ENCODE measurements at places on chromosomes 1 and 21. TPM values are rescaled to one million over a fixed set of nuclear protein-coding genes. Genes with fewer than 3 reads are reported as not detected.

DNA sequence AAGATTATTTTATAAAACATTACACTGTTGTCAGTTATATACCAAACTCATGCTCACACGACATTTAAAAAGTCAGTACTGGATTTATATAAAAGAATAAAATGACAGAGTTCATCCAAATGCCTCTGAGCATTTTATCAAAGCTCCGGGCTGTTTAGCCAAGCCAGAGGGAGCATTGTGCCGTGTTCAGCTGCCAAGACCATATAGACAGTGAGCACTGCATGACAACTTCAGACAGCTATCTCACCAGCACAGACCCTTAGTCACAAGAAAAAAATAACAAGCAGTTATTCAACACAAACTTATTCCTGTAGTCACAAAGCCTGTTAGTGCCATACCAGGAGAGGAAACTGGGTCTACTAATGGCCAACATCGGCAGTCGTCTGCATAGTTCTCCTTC lies 88.0 kb upstream of the PBX1 start:
- H3K36me3 ChIP-seq: no peaks in the 10 kb centered on the region
- no peak for DNase-seq

DNA sequence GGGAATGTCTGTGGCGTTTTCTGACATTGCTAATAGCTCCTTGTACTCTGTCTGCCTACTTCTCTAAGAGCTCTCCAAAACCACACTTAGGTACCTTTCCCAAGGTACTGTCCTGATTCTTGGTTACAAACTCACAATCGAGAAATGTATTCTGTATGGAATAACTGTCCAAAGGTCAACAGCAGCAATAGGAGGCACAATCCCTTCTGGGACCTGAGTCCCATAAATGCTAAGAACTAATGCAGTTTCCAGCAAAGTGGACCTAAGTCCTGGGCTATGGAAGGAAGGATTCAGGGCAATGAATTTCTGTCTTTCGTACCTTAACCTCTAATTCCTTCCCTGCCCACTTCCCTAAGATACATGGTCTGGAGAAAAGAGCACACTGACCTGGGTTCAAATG lies 59.7 kb downstream of the DMAP1 start:
- peaks cover 4% of the 10 kb centered on the region for H3K4me1 ChIP-seq
- H3K4me3 ChIP-seq: no peak overlapping the region
- no peaks in the 10 kb centered on the region for H3K36me3 ChIP-seq
- no peaks in the 10 kb centered on the region for H3K27me3 ChIP-seq

- no peak overlapping the region for H3K4me3 ChIP-seq
- DNase-seq: no peak
- H3K27me3 ChIP-seq: no peaks in the 10 kb centered on the region
- H3K27ac ChIP-seq: no peak overlapping the region
- no peaks in the 10 kb centered on the region for H3K36me3 ChIP-seq
These were observed 185.2 kb upstream of the SGIP1 start for GRCh38 chr1:66348776-66349175.

- H3K27me3 ChIP-seq: no peaks in the 10 kb centered on the region
- no peak overlapping the region for H3K4me3 ChIP-seq
- H3K4me1 ChIP-seq: no peaks in the 10 kb centered on the region
These were observed 421.0 kb downstream of the DSCAM start for GRCh38 chr21:40425981-40426380.

DNA sequence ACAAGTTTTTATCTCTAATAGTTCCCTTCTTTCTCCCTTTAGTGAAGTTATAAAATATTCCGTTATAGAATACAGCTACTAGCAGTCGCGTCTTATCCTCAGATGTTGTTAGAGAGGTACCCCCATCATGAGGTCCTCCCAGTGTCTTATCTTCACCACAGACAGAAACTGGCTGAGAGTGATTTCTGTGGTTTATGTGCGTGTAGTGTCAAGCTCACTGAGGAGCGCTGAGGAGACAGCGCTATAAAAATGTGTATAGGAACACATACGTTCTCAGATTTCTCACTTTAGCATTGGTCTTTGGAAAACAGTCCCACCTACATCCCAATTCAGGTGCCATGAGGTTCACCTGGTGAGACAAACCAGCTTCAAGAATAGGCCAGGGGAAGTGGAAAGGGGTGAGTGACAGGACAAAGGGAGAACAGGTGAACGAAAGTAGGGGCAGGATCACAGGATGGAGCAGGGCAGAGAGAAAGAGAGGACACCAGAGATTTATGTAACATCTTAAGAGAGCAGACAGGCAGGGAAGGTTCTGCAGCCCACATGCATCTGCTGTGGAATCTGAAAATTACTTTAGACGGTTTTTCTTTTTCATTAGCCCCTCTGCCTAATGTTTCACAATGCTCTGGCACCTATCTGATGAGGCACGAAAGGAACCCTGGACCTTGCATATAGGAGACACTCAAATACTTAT lies 2.7 kb upstream of the PLEKHO1 start:
- DNase-seq: no peak
- H3K4me3 ChIP-seq: no peak overlapping the region
- peaks cover 8% of the 10 kb centered on the region for H3K36me3 ChIP-seq
- no peaks in the 10 kb centered on the region for H3K27me3 ChIP-seq

- H3K27me3 ChIP-seq: peaks cover 20% of the 10 kb centered on the region
- H3K36me3 ChIP-seq: peaks cover 10% of the 10 kb centered on the region
- no peak for DNase-seq
- H3K4me1 ChIP-seq: peaks cover 12% of the 10 kb centered on the region
- no peak overlapping the region for H3K27ac ChIP-seq
These were observed 60.7 kb downstream of the MAN1C1 start for GRCh38 chr1:25677193-25677773.

- no peak overlapping the region for H3K27ac ChIP-seq
- no peaks in the 10 kb centered on the region for H3K4me1 ChIP-seq
- no peaks in the 10 kb centered on the region for H3K27me3 ChIP-seq
- no peak for DNase-seq
- no peaks in the 10 kb centered on the region for H3K36me3 ChIP-seq
These were observed 60.8 kb upstream of the RALGPS2 start for GRCh38 chr1:178664278-178664677.

GRCh38 chr1:177864538-177865305 lies 105.1 kb downstream of the SEC16B start:
- no peak overlapping the region for H3K4me3 ChIP-seq
- peaks cover 18% of the 10 kb centered on the region for H3K27me3 ChIP-seq
- DNase-seq: no peak
- no peaks in the 10 kb centered on the region for H3K4me1 ChIP-seq
- peaks cover 2% of the 10 kb centered on the region for H3K36me3 ChIP-seq

DNA sequence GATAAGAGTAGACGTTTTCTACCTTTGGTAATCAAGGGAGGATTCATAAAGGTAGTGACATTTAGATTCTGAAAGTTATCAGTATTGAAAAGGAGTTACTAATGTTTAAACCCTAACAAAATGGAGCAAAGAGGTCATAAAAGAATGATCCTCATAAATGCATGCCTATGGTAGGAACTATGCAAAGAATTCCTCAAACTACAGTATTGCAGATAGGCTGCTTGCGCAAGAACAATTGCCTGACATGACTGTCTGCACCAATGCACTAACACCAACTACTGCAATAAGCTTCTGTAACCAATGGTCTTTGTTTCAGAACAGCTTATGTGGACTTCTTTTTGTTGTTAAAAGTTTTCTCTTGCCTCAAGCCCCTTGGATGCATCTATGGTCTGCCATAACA lies 597.3 kb upstream of the ADGRL4 start:
- H3K27me3 ChIP-seq: no peaks in the 10 kb centered on the region
- no peak overlapping the region for H3K27ac ChIP-seq
- no peak overlapping the region for H3K4me3 ChIP-seq
- H3K36me3 ChIP-seq: no peaks in the 10 kb centered on the region
- DNase-seq: no peak

DNA sequence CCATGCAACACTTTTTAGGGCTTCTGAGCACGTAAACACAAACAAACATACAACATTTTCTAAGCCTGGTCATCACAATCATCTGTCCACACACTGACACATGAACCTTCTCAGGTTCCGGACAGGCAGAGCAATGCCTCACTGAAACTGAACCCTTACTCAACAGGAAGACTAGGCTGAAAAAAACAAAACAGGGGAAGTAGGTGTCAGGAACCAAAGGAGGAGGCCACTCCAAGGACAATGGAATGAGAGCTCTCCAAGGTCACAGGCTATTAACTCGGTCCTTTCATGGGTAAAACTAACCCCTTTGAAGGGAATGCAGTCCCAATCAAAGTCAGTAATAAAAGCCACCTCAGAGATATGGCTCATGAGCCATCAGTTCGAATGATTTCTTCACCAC lies 76.6 kb downstream of the FAM78B start:
- H3K36me3 ChIP-seq: no peaks in the 10 kb centered on the region
- no peak overlapping the region for H3K4me3 ChIP-seq
- no peak overlapping the region for H3K27ac ChIP-seq
- H3K27me3 ChIP-seq: no peaks in the 10 kb centered on the region
- no peak for DNase-seq

GRCh38 chr21:46323227-46323709 lies 402 bp downstream of the C21orf58 start:
- peak overlapping the region; percentile 91 for H3K4me3 ChIP-seq
- no peaks in the 10 kb centered on the region for H3K27me3 ChIP-seq
- peaks cover 43% of the 10 kb centered on the region for H3K4me1 ChIP-seq
- H3K27ac ChIP-seq: peak overlapping the region; percentile 89
- peaks cover 2% of the 10 kb centered on the region for H3K36me3 ChIP-seq

GRCh38 chr1:208748387-208749165 lies 504.4 kb upstream of the PLXNA2 start:
- H3K27me3 ChIP-seq: peaks cover 4% of the 10 kb centered on the region
- H3K4me1 ChIP-seq: no peaks in the 10 kb centered on the region
- H3K27ac ChIP-seq: no peak overlapping the region
- no peaks in the 10 kb centered on the region for H3K36me3 ChIP-seq
- DNase-seq: no peak
- no peak overlapping the region for H3K4me3 ChIP-seq

- H3K27me3 ChIP-seq: peaks cover 11% of the 10 kb centered on the region
- no peak for DNase-seq
- H3K4me3 ChIP-seq: no peak overlapping the region
- no peak overlapping the region for H3K27ac ChIP-seq
- H3K36me3 ChIP-seq: no peaks in the 10 kb centered on the region
These were observed 76.2 kb downstream of the ZNF648 start for GRCh38 chr1:181985281-181985680.

DNA sequence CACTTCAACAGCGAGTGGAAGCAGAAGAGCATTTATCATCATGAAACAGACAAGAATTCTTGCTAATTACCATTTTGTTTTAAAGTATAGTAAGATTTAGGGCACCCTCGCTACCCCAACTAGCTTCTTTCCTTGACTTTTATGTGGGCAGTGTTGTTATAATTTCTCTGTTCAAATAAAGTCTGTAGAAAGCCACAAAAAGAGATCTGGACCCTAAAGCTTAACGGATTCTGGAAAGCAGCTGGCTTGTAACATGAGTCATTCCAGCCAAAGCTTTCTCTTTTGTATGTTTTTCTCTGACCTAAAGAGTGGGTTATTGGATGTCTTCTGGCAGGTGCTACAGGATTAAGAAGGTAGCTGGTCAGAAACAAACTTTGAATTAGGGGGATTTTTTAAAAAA lies 37.4 kb downstream of the RUNX1 start:
- DNase-seq: no peak
- H3K4me3 ChIP-seq: no peak overlapping the region
- H3K27ac ChIP-seq: no peak overlapping the region
- peaks cover 12% of the 10 kb centered on the region for H3K4me1 ChIP-seq
- H3K36me3 ChIP-seq: no peaks in the 10 kb centered on the region

GRCh38 chr21:42315296-42315891 lies at the start of gene TFF3:
Gene TFF3 (minus strand): TSS chr21:42315409. CDS start chr21:42315374, 35 bp downstream.
- no peak for DNase-seq
- no peaks in the 10 kb centered on the region for H3K36me3 ChIP-seq
- H3K4me3 ChIP-seq: no peak within 1 kb of the TSS
- peak within 1 kb of the TSS; percentile 29 for H3K27ac ChIP-seq

GRCh38 chr1:66732407-66733166 lies 19.7 kb upstream of the DYNLT5 start:
- H3K4me3 ChIP-seq: no peak overlapping the region
- no peak overlapping the region for H3K27ac ChIP-seq
- H3K36me3 ChIP-seq: peaks cover 2% of the 10 kb centered on the region
- no peaks in the 10 kb centered on the region for H3K27me3 ChIP-seq

DNA sequence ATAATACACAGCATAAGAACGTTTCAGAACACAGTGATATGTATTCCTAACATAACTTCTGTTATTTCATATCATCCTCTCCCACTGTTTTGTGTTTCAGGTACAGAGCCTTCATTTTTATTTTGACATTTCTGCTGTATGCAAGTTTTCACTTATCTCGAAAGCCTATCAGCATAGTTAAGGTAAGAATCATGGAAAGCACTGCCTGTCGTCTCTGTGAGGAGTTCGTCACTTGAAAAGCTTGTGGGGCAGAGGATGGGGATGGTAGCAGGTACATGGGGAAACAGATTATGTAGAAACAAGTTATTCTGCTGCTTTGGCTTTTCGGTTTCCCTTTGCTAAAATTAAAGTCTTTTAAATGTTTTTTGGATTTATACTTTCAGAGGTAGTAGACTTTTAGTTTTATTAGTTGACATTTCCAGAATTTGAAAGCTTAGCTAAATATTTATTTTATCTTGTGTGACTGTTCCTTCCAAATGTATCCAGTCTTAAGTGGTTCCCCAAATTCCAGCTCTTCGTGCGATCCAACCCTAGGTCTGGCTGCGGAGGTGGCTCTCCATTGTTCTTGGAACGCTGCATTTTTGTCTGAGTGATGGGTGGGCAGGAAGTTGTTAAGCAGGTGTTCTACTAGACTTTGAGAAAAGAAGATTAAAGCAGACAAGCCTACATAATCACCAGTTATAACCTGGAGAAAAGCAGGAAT lies 12.2 kb downstream of the SLC37A1 start:
- peaks cover 20% of the 10 kb centered on the region for H3K4me1 ChIP-seq
- H3K27me3 ChIP-seq: no peaks in the 10 kb centered on the region
- no peak overlapping the region for H3K4me3 ChIP-seq
- H3K27ac ChIP-seq: no peak overlapping the region
- DNase-seq: no peak
- peaks cover 8% of the 10 kb centered on the region for H3K36me3 ChIP-seq

DNA sequence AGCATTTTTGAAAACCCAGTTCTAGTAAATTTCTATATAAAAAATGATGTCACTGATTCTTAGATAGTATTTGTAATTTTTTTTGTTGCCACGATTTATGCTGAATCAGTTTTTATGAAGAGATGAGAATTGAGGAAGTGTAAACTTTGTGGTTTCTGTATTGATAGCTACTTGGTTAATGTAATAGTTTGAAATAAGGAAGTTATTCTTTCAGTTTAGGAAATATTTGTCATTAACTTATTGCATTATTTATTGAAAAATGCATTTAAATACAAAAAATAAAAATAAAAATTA lies 97.8 kb downstream of the ZFYVE9 start:
- H3K4me3 ChIP-seq: no peak overlapping the region
- no peak for DNase-seq
- no peaks in the 10 kb centered on the region for H3K36me3 ChIP-seq

IL20 gene
- not detected for total RNA-seq

LYPD8 gene
- total RNA-seq: not detected

PANK4 gene
- total RNA-seq: 20.5 TPM

RXFP4 gene
- total RNA-seq: not detected

MAP3K21 gene
- 0.17 TPM for total RNA-seq

GSTM2 gene
- 41.3 TPM for total RNA-seq

GBP6 gene
- total RNA-seq: not detected

OPTC gene
- not detected for total RNA-seq

DCST1 gene
- total RNA-seq: not detected

ERRFI1 gene
- total RNA-seq: 26.4 TPM

TRNP1 gene
- total RNA-seq: 56.5 TPM

ARMH1 gene
- 1.7 TPM for total RNA-seq

C1orf21 gene
- total RNA-seq: 15.5 TPM

All from chondrocyte (in vitro differentiated cells).